T-helper 17 cell (primary cell): ENCODE measurements at places on chromosomes 3 and 15.

DNA sequence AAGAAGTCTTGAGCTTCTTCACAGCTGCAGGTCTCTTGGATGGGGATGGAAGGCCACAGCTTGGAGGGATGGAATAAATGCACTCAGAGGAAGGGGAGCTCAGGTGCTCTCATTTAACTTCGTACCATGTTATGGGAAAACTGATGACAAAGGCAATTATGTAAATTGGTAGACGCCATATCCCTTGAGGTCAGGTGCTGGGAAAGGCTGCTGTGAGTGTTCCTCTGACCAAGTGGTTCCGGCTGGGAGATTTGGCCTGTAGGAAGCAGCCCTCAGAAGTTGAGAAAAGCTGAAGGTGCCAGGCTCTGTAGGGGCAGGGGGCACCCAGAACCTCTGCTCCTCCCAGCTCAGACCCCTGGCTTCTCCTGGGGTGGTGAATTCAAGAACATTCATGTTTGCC, 47.1 kb downstream of the FAH start:
- DNase-seq: no peak

GRCh38 chr3:147654827-147655226, 245.7 kb downstream of the ZIC1 start:
- DNase-seq: no peak

DNA sequence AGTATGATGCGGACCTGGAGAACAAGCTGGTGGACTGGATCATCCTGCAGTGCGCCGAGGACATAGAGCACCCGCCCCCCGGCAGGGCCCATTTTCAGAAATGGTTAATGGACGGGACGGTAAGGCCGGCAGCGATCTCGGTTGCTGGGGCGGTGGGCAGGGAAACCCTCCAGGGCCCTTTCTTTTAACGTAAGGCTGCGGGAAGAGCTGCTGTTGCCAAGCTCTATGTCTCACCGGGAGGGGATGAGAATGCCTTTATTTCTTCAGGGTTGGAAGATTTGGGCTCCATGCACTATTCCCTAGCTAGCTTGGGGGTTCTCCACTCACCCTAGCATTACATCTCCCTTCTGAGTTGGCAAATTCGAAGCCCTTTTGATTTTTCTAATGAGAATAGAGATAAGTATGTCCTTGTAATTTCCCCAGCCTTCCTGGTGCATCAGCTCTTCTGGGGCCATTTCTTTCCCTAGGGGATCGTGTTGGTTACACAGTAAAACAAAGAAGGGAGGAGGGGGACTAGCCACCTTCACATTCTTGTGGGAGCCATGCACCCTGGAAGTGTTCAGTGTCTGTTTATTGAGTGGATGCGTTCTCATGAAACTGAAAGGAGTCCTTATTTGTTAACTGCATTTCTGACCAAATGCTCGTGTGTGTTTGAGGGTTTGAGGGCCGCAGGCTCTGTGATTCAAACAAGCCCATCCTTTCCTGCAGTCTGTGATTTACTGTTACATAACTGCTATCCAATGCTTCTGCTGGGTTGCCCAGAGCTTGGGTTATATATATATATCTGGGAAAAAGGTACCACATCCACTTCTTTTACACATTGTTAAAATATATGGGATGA, 982 bp downstream of the TAGLN3 start:
- DNase-seq: no peak

DNA sequence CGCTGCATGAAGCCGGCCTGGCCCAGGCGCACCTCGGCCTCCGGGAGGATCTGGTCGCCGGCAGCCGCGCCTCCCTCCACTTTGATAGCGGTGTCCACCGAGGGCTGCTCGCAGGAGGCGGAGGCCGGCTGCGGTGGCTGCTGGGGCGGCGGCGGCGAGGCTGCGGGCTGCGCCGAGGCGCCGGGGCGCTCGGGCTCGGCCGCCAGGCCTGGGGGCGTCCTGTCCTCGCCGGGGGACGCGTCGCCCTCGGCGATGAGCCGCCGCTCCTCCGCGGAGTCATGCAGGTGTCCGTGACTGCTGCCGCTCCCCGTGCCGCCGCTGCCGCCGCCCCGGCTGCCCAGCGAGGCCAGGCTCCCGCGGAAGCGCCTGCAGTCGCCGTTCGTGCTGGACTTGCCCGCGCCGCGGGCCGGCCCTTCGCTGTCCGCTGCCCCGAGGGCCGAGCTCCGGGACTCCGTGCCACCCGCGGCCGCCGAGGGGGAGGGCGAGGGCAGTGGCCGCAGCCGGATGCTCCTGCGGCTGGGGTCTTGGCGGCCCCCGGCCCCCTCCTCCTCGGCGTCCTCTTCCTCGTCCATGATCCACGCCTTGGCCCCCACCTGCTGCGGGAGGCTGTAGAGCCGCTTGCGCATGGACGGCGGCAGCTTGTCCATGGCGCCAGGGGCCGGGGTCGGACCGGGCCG, 996 bp downstream of the HCN4 start:
- DNase-seq: no peak
